Activated CD8-positive, alpha-beta memory T cell treated with anti-CD3 and anti-CD28 coated beads, Interleukin-2, amount 10 ng/mL, durations not matched to agents 7 days and 5 days (primary cell): ENCODE measurements at places on chromosomes 7 and 10. TPM values are rescaled to one million over a fixed set of nuclear protein-coding genes. Genes with fewer than 3 reads are reported as not detected.

GRCh38 chr7:15737601-15738000 lies 51.1 kb upstream of the MEOX2 start:
- no peaks in the 10 kb centered on the region for H3K4me1 ChIP-seq
- no peaks in the 10 kb centered on the region for H3K36me3 ChIP-seq
- no peak overlapping the region for H3K27ac ChIP-seq
- DNase-seq, result no peak
- H3K4me3 ChIP-seq, result no peak overlapping the region

FOXP2 gene
- total RNA-seq, result not detected

GSAP gene
- 4.0 TPM for total RNA-seq

ZP3 gene
- total RNA-seq, result 0.94 TPM

DNA sequence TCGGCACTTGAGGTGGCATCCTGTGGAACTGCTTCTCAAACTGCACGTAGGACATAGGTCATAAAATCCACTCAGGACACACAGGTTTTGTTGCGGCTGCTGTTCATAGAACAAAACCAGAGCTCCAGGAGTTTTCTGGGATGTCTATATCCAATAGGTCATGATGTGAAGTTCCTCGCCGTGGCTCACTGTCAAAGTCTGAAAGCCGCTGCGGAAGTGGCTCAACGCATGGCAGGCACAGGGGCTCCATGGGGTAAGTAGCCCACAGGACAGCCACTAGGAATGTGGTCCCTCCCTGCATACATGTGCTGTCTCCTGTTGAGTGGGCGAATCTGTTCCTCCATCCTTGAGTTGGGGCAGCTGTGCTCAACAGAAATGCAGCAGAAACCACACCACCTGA lies 72.2 kb downstream of the PRKAG2 start:
- H3K4me1 ChIP-seq, result no peaks in the 10 kb centered on the region
- no peaks in the 10 kb centered on the region for H3K36me3 ChIP-seq
- H3K27ac ChIP-seq, result no peak overlapping the region
- DNase-seq, result no peak
- no peak overlapping the region for H3K4me3 ChIP-seq
- peaks cover 2% of the 10 kb centered on the region for H3K27me3 ChIP-seq

- H3K36me3 ChIP-seq, result no peaks in the 10 kb centered on the region
- H3K4me1 ChIP-seq, result peaks cover 6% of the 10 kb centered on the region
- H3K27ac ChIP-seq, result no peak overlapping the region
- peaks cover 69% of the 10 kb centered on the region for H3K27me3 ChIP-seq
Measured at GRCh38 chr7:3301831-3302618, 973 bp downstream of the SDK1 start.
